Activated CD8-positive, alpha-beta memory T cell treated with anti-CD3 and anti-CD28 coated beads for 4 hours (primary cell): ENCODE measurements at places on chromosomes 4 and X.

- DNase-seq, result no peak
These were observed 260.3 kb downstream of the PPP3CA start for GRCh38 chr4:101086801-101087586.

- no peak for DNase-seq
These were observed 7.9 kb upstream of the CHRDL1 start for GRCh38 chrX:110803506-110803905.

DNA sequence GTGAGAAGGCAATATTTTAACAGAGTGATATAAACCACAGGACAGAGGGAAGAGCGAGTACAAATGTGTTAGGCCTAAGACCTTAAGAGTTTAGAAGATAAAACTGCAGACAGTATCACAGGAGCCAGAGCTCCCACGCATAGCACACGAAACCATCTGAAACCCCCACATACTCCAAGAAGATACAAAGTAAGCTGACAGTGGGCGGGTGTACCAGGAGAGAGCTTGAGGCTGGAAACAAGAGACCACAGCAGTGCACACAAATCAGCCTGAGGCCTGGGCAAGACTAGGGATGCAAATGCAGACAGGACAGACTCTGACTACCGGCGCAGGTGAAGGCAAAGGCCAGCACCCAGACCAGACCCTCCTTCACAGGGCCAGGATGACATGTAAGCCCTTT is 54.1 kb upstream of the ARHGAP24 start:
- no peak for DNase-seq

- DNase-seq, result no peak
These were observed 34.5 kb downstream of the TSPAN7 start for GRCh38 chrX:38595801-38596200.

- DNase-seq, result no peak
These were observed 83.3 kb upstream of the HTR2C start for GRCh38 chrX:114500622-114501021.

DNA sequence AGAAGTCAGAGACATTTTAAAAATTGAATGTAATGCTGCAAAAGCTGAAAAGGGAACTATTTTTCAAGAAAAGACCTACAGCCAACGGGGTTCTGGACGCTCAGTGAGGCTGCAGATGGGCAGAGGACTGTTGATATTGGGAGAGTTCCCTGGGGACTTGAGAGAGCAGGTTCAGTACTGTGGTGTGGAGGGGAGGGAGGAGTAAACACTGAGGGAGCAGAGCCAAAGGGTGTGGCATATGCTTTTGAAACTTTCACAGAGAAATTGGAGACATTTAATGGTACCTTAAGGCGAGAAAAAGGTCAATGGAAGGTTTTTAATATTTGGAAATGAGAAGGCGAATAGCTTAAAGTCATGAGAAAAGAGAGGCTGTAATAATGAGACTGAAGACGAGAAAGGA is 62.2 kb upstream of the GPM6A start:
- DNase-seq, result no peak
